ENCODE measurements at places on chromosomes 3 and 15. TPM values are rescaled to one million over a fixed set of nuclear protein-coding genes. Genes with fewer than 3 reads are reported as not detected.

- DNase-seq = no peak
Measured at GRCh38 chr3:32435911-32436815, 44.5 kb downstream of the CMTM7 start.

TICRR gene
- 0.03 TPM for total RNA-seq

HGD gene
- total RNA-seq = 0.73 TPM

MORC1 gene
- not detected for total RNA-seq

PLS1 gene
- total RNA-seq = 0.81 TPM

GRCh38 chr15:52730173-52730572 lies 51.0 kb upstream of the ATOSA start:
- no peak for DNase-seq

DNA sequence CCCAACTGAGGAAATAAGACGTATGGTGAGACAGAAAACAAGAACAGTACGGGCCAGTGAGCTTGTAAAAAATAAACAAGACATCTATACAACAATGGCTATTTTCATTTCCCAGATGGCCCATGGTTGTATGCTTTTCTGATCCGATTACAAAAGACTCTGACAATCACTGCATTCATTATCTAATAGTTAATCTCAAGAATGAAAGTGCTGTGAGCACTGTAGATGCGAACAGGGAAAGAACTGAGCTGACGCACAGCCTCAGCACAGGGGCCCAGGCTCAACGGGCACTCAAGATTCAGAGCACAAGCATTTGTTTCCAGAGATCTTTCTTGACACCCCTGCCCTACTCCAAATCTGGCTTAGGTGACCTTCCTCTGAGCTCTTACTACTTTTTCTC lies 6.9 kb downstream of the MTMR10 start:
- no peak for DNase-seq

SCN11A gene
- total RNA-seq = 0.05 TPM

DNA sequence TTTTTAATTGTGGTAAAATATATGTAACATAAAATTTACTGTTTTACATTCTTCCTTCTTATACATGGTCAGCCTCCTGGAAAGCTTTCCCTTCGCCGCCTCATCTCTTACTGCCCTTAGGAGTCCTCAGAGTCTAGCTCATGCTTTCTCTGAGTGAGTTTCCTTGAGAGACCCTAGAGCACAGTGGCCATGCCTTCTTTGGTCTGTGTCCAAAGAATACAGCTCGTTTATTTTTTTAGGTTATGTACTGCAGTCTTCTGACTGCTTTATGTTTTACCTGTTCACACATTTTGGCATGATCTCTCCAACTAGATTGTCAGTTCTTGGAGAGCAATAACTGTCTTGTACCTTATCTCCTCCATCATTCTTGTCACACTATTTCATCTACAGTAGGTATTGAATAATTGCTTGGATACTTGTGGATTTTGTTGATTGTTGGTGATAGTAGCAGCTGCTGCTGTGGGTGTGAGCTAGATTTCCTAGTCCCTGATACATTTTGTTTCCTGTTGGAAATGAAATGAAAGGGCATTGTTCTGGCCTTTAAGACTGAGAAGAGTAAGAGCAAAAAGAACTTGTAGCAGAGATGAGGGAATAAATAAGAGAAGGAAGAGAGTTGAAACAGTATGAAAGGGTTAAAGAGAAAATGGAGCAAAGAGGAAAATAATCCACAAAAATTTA lies 10.9 kb downstream of the ARIH2 start:
- no peak for DNase-seq

FSD2 gene
- 48.7 TPM for total RNA-seq

ZBTB47 gene
- total RNA-seq = 202 TPM

DNA sequence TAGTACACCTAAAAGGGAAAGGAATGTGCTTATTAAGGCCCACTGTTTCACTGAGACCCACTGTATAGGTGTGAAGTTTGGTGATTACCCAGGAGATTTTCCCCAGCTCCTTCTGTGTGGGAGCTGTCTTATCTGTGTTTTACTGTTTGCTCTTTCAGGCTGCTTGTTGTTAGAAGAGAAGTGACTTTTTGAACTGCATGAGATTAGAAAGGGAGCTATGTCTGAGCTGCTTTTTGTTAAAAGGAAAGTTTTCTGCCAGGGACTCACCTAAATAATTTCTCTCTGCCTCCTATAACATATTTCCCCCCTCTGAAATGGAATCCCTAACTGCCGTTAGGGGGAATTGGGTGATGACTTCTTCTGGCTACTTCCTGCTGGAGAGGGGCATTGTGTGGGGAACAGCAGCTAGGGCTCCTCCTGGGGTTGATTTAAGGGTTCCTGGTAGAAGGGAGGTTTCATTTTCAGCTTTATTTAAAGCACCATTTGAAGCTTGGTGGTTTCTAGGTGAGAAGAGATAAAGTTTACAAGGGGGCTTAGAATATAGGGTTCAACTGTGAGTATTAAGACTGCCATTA lies 77.1 kb upstream of the ATP11B start:
- no peak for DNase-seq

- DNase-seq = no peak
Measured at GRCh38 chr15:78838489-78838888, 27.2 kb upstream of the ADAMTS7 start.

Data from cardiac septum (tissue), 1 donor.